Activated naive CD8-positive, alpha-beta T cell treated with anti-CD3 and anti-CD28 coated beads for 36 hours (primary cell): ENCODE measurements at places on chromosomes 13 and 19.

- DNase-seq, result no peak
These were observed 1966.1 kb downstream of the PCDH9 start for GRCh38 chr13:65264066-65264465.

- no peak for DNase-seq
These were observed 14.5 kb downstream of the ZNF426 start for GRCh38 chr19:9523885-9524474.

- DNase-seq, result no peak
These were observed 122.0 kb downstream of the UQCRFS1 start for GRCh38 chr19:29090783-29091526.

GRCh38 chr13:39682310-39682709 lies 26.8 kb downstream of the COG6 start:
- DNase-seq, result no peak

DNA sequence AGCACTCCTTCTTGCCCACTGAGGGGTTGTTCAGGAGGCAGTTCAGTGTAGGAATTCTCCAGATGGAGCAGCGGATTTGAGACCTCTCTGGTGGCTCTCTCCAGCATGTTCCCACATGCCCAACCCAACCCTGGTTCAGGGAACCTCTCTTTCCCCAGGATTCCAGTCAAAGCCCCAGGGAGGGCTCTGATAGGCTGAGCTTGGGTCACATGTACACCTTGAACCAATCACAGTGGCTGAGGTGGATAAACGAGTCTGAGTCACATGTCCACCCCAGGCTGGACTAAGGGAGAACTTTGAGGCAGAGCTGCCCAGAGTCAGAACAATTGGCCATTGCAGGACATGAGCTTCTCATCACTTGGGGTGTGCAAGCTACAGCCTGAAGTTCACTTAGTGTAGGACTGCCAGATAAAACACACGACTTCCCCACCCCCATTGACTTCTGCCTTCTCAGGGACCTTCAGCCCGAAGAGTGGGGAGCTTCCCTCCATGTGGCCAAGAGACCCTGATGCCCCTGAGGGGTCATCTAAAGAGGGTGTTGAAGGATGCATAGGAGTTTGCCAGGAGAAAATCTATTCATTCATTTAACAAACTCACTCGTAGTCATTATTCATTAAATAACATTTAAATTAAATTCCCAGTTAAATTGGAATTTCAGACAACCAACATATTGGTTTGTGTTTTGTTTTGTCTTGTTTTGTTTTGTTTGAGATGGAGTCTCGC lies 4.0 kb upstream of the MAST3 start:
- DNase-seq, result no peak

DNA sequence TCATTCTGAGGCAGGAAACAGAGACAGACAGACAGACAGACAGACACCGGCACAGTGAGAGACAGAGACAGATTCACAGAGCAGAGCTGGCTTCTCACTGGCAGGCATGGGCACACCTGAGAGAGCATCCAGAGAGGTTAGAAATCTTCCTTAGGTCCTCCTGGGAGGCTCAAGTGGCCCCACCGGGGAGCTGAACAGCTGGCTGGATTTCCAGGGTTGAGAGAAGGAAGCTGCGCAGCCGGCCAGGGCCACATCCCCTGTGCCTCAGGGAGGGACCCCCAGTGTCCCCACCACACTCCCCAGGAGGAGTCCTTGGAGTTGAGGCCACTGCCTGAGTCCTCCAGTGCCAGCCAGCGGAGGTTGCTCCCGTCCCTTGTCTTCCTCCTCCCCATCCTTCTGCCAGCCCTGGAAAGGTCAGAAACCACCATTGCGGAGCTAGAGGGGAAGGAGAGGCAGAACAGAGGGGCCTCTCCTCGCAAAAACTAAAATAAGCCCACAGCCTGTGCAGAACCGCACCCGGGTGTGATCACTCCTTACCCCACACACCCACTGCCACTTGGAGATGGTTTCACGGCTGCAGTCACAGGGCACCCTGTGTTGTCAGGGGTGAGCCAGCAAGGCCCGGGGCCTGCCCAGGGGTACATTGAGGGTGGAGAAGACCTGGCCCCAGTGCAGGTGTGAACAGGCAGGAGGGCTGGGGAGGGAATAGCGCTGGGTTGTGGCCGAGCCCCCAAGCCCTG lies 4.2 kb downstream of the FFAR3 start:
- no peak for DNase-seq

DNA sequence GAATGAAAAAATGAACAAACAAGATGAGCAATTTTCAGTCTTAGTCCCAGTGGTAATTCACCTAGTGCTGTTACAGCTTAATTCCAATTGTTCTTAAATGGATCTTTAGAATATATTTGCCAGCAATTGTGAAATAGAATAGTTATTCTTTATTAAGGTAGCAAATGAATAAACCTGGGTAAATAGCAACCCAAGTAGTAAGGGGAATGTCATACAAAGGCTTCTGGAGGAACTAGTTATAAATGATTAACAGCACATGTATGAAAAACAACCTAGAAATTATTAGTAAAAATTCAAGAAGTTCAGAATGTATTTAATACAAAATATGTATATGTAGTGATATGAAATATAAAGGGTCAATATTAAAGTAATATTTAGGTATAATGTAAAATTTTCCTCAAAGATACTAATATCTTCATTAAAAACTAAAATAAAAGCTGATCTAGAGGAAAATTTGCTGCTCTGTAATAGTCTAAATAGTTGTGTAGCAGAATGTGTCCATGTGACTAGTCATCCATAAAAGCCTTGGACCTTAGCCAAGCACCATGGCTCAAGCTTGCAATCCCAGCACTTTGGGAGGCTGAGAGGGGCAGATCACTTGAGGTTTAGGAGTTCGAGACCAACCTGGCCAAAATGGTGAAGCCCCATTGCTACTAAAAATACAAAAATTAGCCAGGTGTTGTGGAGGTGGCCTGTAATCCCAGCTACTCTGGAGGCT lies 535.9 kb upstream of the ATXN8OS start:
- no peak for DNase-seq

DNA sequence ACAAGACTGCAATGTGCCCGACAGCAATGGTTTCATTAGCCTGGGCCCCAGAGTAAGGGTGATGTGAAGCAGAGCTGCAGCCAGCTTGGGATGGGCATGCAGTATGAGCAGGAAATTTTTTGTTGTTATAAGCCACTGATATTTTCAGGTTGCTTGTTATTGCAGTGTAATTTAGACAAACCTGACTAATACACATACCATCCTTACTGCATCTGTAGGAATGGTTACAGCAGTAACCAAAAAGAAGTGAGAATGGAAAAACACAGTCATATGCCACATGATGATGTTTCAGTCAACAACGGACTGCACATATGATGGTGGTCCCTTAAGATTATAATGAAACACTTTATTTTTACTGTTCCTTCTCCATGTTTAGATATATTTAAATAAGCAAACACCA lies 8.6 kb upstream of the POMP start:
- DNase-seq, result no peak

DNA sequence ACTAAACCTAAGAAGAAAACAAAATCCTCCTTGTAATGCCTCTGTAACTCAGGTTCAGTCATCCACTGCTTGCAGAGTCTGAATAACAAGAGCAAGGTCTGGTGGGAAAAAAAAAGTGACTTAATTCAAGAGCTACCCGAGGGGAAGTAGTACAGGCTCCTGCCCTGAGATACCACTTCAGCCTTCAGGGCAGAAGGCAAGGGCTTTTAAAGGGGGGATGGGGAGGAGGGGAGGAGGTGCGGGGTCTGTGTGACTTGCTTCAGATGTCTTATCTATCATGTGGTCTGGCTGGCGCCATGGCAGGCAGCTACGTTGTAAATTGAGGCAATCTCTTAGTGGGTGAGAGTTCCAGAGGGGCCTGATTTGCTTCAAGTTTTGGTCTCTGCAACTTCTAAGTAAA lies 66.7 kb downstream of the LRRC63 start:
- DNase-seq, result no peak

DNA sequence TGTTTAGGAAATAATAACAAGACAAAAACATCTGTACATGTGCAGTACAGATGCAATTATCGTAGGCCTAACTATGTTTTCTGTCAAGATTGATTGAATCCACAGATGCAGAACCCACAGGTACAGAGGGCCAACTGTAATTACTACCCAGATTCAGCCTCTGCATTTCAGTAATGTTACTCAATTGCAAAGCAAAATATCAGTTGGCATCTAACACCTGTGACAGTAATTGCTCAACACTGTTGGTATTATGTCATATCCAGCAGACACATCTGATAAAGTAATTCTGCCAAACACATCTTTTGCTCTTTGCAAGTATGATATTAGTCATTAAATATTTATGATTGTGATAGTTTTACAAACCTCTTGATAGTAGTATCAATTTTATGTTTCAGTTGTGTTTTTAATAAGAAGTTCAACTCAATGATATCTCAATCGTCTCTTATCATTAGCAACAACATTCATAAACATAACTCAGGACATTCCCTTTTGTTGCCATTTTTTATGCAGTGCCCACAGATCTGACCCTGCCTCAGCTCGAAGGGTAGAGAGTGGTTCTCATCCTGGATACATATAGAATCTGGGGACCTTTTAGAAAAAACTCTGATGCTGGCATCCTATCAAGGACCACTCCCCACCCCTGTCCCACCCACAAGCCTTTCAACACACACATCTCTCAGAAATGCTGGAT lies 104.7 kb downstream of the MYCBP2 start:
- no peak for DNase-seq

GRCh38 chr19:30854661-30855060 lies 482.5 kb downstream of the ZNF536 start:
- no peak for DNase-seq

DNA sequence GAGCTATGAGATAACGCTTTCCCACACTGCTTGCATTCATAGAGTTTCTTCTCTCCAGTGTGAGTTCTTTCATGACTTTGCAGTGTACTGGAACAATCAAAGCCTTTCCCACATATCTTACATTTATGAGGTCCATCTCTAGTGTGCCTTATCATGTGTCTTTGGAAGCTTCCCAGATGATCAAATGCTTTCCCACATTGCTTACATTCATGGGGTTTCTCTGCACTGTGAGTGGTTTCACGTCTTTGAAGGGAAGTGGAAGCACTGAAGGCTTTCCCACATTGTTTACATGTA lies 14.9 kb upstream of the ZNF442 start:
- no peak for DNase-seq

- no peak for DNase-seq
These were observed 425.4 kb downstream of the DCT start for GRCh38 chr13:94053986-94054593.

DNA sequence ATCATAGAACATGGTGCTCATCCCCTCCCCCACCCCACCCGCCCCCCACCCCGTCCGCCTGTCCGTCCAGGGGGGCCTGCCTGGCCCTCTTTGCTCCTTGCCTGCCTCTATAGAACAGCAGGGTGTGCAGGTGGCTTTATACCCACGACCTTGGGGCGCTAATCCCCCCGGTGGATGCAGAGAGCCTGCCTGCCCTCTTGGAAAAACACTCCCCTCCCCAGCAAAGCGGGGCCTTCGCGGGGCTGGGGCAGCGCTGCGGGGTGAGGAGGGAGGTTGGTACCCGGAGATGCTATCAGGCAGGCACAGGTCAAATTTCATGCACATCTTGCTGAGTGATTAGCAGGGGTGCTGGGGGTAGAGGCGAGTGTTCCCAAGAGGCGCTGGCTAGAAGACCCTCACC lies 21.9 kb downstream of the RFX1 start:
- no peak for DNase-seq

- peak; percentile 32 for DNase-seq
These were observed 39.9 kb upstream of the CEACAM8 start for GRCh38 chr19:42634409-42635232.

DNA sequence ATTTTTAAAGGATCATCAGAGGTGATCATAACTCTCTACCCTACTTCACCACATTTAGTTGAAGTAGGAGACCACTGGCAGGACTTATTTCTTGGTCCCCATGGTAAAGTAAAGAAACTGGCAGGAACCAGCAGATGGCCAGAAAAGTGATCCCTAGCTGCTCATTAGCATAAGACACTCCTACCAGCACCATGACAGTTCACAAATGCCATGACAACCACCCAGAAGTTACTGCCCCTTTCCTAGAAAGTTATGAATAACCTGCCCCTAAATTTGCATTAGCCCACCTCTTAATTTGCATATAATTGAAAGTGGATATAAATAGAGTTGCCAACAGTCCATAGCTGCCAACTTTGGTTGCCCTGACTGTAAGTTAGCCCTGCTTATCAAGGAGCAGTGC lies 18.4 kb upstream of the RUBCNL start:
- no peak for DNase-seq

GRCh38 chr19:13089139-13089856 lies 13.4 kb downstream of the LYL1 start:
- peak; percentile 40 for DNase-seq

- DNase-seq, result no peak
These were observed 39.3 kb downstream of the SIGLEC7 start for GRCh38 chr19:51181377-51181912.

DNA sequence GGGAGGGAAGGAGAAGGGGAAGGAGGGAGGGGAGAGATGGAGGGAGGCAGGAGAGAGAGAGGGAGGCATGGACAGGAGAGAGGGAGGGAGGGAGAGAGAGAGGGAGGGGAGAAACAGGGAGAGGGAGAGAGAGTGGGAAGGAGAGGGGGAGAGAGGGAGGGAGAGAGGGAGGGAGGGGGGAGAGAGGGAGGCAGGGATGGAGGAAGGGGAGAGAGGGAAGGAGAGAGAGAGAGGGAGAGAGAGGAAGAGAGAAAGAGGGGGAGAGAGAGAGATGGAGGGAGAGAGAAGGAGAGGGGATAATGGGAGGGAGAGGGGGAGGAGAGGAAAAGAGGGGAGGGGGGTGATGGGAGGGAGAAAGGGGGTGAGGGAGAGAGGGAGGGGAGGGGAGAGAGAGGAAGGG lies 86.8 kb upstream of the VSTM2B start:
- no peak for DNase-seq
